ENCODE measurements at places on chromosomes 12 and 14. TPM values are rescaled to one million over a fixed set of nuclear protein-coding genes. Genes with fewer than 3 reads are reported as not detected.

DNA sequence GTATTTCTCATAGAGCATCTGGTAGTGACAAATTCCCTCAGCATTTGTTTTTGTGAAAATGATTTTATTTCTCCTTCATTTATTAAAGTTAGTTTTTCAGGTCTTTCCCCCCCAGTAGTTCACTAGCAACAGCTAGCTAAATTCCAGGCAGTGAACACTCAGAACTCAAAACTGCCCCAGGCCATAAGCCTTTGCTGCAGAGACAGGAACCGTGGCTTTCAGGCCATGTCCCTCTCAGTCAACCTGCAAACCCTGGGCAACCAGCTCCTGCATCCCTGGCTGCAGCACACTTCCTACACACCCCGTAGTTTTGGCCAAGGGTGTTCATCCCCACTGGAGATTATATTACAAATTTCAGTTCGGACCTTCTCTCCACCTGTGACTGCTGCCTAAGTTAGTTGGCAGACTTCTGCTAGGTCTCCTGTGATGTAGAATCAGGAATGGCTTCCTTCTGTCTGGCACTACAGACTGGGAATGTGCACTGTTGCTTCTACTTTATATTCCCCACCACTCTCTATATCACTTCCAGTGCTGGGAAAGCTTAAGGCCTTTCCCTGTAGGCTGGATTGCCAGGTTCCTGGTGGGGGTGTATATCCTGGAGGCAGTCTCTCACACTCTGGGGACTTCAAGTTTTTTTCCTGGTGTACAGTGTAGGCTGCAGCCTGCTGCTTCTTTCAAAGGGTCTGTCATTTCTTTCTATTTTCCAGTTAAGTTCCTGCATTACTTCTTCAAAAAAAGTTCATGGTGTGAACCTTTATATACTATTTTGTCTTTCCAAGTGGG lies 924.4 kb upstream of the LRFN5 start:
- no peak for DNase-seq

Gene DDX11
- 70.7 TPM for polyA plus RNA-seq

DNA sequence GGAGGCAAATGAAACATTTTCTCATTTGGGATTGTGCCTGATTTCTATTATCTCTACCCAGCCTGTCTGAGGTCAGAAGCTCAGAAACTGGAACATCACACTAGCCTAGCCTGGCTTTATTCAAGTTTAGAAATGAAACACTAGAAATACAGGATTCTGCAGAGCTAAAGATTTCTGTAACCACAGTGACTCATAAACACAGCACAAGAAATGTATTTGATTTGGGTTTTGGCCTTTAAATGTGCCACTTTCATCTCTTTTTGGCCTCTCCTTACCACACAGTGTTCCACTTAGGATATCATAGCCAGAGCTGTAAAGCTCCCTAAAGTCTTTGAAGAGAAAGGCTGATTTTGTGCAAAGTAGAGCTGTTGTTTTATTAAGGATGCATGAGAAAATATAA lies 307.5 kb downstream of the EMP1 start:
- DNase-seq = no peak

Gene CLEC4C
- not detected for polyA plus RNA-seq

GRCh38 chr14:24068711-24069410 lies 2.5 kb upstream of the CPNE6 start:
- DNase-seq = no peak

Gene SYCP3
- polyA plus RNA-seq = not detected

DNA sequence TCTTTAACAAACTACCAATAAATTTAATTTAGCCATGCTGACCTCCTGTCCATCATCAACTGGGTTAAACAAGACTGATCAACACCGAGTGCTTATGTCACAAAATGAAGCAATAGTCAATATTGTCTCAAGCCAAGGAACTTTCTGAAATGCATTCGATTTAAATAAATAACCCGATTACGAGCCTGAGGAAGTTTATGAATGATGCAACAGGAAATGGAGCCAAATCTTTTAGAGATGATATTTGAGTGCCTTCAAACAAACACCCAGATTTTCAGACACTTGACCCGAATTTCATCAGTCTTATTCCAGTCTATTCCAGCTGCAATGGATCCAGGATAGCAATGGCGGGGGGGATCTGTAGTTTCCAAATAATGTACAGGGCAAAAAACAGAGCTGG lies 27.9 kb downstream of the FAR2 start:
- DNase-seq = no peak

Gene KRT5
- not detected for polyA plus RNA-seq

Gene LTBP2
- under 0.01 TPM for polyA plus RNA-seq

Gene SELPLG
- polyA plus RNA-seq = 1.2 TPM

DNA sequence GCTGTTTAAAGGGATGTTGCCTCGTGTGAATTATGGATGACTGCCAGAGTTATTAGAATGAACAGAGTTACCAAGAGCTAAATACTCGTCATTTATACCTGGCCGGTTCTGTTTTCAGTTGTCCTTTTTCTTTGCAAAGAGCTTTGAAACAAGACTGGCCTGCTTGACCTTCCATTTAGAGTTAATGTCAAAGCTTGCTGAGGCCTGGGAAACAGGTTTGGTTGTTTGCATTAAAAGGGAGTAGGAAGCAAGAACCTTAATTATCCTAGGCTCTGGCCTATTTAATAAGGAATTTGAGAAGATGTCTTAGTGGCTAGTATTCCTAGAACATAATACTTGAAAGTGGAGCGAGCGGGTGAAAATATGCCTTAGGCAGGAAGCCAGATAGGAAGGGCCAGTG lies 233.3 kb downstream of the CACNA1C start:
- no peak for DNase-seq

DNA sequence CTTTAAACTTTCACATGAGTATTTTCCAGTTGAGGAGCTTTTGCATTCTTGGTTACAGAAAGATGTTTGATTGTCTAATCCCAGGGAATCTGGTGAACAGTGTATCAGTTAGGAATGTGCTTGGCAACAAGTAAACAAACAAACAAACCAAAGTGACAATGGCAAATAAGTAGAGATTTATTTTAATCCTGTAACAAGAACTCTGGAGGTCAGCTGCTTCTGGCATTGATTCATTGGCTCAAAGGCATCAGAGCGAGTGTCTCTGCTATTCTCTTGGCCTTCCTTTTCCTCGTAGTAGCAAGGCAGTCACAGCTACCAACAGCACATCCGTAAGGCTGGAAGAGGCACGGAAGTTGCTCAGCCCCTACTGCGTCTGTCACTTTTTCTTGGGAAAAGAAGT lies 37.2 kb downstream of the CRADD start:
- no peak for DNase-seq

DNA sequence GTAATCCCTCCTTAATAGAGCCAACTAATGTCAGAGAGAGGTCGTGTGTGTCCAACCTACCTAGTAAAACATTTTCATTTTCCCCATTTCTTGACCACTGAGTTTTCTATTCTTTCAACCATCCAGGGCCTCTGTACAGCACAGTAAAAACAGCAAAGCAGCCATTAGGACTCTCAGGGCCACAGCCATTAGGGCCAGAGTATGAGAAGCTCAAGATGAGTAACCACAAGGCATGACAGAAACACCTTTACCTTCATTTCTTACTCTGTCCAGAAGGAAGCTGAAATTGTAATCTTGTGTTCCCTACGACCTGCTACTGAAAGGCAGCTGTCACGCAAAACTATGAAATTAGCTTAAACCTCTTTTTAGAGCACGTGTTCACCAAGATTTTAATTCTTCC lies 2.3 kb downstream of the SPPL3 start:
- DNase-seq = no peak

DNA sequence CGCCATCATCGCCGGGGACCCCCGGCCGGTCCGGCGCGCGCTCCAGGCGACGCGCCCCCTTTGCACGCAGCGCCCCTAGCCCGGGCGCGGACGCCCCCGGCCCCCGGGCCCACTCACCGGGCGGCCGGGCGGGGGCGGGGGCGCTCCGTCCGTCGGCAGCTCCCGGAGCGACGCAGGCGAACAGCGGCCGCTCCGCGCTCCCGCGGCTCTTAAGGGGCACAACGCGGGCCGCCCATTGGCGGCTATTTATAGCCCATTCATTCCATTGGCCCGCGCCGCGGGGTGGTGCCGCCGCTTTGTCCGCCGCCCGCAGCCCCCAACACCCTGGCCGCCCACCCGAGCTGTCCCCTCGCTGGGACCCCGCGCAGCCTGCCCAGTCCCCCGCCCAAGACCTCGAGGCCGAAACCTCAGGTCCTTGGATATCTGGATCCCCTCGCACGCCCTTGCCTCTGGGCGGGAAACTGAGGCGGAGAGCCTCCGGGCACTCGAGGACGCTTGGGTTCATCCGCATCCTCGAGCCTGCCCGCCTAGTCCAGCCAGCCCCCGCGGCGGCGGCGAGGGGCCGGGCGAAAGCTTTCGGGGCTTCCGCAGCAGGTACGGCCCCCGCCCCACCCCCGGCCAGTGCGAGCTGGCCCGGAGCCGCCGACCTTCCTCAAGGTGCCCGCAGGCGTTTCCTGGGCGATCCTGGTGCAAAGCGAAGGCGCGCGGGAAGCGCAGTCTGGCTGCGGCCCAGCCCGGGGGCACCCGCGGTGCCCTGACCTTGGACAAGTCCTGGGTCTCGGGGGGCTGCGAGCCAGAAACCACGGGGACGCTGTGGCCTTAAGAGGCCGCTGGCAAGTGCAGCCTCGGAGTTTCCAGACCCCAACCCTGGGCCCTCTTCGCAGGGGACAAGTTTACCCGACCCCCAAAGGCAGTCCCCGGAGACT lies at the start of gene CKB:
Gene CKB, minus strand, starts transcription at position 182 of the 926 bp plus-strand sequence. CDS start 337 bp downstream, outside the sequence.
- DNase-seq = peak; percentile 75
